Colonic mucosa (tissue), 4 donors: ENCODE measurements at places on chromosomes 11 and 22.
A peak's percentile ranks its signal among the peaks of the same experiment; 100 is the strongest.

DNA sequence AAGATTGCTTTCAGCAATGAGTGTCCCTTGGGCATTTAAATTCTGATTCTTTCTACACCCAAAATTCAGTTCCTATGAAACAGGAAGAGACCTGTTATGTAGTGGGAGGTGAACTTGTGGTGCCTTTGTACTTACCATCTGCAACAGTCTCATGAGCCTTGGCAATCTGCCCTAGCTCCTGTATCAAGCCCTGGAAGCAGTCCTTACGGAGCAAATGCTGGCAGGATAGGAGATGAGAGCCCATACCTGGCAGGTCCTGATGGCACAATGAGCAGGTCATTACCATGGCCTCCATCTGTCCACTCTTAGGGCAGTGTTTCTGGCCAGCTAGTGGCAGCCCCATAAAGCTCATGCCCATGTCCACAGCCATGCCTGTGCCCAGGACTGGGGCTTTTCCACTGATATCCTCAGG is 10.8 kb downstream of the TRIM66 start:
- DNase-seq = no peak

DNA sequence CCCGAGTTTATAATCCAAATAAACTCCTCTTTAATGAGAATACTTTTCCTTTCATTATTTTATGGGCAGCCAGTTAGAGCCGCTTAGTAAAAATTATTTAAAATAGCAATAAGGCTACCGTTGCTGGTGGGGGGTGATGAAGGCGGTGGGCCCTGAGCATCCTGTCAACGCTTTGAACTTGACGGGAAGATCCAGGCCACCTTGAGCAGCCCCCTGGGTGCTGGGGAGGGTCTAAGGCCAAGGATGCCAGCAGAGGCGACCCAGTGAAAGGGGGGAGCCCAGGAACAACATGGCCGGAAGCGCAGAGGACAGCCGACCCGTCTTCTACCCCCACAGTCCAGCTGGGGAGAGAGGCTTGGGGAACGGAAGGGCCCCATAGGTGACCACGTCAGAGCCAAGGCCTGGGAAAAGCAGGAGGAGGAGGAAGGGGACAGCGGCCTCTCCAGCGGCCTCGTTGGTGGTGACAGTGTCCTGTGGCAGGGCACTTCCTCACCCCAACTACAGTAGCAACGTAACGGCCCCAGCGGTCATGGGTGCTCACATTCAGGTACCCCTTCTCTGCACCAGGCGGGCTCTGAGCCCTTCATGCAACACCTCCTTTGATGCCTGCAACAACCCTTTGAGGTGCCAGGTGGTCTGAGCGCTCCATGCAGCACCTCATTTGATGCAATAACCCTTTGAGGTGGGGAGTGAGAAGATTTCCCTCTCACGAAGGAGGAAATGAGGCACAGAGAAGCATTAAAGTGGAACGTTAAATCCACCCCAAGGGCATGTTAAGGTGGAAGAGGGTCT is 695.3 kb downstream of the TBC1D22A start:
- peak; percentile 2 for DNase-seq

GRCh38 chr11:63764340-63764678 is 4.3 kb downstream of the ZFTA start:
- DNase-seq = no peak

- DNase-seq = no peak
Measured at GRCh38 chr11:85685125-85685819, 723 bp downstream of the CCDC89 start.

GRCh38 chr11:61946894-61947293 is 3.3 kb upstream of the BEST1 start:
- no peak for DNase-seq

- DNase-seq = no peak
Measured at GRCh38 chr22:27468712-27469111, 332.8 kb downstream of the MN1 start.

DNA sequence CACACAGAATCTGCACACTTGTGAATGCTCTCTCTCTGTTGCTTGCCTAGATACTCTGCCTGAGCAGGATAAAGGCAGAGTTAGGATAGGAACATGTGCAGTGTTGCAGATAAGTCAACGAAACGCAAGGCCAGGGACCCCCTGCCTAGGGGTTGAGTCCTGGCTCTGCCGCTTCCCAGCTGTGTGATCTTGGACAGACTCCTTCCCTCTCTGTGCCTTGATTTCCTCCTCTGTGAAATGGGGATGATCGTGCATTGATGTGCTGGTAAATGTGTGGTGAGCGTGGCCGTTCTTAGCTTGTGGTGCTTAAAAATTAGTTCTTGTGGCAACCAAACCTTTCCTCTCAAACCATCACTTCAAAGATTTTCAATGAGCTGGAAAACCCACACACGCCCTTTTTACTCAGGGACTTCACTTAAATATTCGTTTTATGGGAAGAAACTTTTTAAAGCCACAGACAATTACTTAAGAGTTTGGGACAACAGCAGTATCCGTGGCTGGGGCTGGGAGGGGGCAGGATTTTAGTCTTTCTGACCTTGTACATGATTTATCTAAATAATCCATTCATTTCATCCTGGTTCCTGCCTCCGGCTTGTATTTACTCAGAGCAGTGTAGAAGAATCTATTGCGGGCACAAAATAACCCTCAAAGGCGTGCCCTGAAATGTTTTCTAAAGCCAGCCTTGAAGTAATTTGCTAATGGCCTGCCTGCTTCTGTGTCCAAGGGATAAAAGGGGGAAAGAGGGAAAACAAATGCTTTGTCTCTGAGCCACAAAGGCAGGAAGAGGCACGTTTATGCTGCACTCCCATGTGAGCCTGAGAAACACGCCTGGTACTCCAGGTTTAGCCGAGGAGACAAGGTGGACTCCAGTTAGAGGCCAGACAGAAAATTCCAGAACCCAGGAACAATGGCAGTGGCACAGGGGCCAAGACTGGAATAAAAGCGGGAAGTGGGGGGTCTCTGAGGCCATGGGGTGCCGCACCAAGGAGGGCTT is 85.0 kb upstream of the CRYBB3 start:
- DNase-seq = no peak

- DNase-seq = no peak
Measured at GRCh38 chr22:23245799-23246136, 65.5 kb downstream of the BCR start.

- DNase-seq = no peak
Measured at GRCh38 chr11:110452720-110453119, 23.0 kb downstream of the FDX1 start.

- no peak for DNase-seq
Measured at GRCh38 chr11:37519781-37520180, 921.7 kb upstream of the RAG2 start.

DNA sequence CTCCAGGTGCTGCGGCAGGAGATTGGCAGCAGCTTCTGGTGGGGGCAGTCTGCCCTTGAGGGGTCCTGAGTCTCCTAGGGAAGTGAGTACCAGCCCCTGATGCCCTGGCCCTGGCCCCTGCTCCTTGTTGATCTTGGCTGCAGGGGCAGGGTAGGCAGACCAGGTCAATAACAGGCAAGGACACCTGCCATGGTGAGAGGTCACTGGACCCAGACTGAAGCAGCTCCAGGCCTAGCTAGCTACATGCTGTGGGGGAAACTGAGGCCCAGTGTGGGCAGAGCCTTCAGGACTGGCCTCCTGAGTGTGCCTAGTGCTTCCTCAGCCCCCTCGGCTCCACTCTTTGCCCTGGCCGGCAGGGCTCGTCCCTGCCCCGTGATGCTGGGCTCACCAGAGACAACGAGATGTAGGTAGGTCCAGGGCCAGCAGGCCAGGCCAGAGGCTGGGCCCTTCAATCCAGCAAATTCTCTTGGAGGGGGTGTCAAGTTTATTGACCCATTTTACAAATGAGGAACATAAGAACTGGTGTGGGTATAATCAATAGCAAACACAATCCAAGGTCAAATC is 20.4 kb downstream of the RTN4R start:
- no peak for DNase-seq

DNA sequence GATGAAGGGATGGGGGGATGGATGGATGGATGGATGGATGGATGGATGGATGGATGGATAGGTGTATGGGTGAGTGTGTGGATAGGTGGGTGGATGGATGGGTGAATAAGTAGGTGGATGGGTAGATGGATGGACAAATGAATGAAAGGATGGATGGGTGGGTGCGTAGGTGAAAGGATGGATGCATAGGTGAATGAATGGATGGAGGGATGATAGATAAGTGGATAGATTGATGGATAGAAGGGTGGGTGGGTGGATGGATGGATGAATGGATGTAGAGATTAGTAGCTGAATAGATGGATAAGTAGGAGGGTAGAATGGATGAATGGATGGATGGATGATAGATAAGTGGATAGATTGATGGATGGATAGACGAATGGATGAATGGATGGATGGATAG is 152.7 kb downstream of the MN1 start:
- no peak for DNase-seq

DNA sequence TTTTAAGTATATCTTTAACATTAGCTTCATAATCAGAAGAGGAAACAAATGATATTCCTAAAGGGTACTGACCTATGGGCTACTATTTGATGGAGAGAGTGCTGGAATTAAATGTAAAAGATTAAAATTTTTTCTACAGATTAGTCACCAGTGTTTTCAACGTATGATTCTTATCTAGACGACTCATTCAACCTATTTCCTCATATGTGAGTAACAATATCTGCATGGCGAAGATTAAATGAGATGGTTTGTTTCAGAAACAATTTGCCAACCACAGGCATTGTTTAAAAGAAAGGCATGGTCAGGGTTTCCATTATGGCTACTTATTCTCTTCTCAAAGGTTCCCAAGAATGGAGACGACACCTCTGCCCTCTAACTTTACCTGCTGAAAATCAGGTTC is 20.4 kb downstream of the OR56B4 start:
- DNase-seq = no peak
